ENCODE measurements at places on chromosomes 4 and X.

DNA sequence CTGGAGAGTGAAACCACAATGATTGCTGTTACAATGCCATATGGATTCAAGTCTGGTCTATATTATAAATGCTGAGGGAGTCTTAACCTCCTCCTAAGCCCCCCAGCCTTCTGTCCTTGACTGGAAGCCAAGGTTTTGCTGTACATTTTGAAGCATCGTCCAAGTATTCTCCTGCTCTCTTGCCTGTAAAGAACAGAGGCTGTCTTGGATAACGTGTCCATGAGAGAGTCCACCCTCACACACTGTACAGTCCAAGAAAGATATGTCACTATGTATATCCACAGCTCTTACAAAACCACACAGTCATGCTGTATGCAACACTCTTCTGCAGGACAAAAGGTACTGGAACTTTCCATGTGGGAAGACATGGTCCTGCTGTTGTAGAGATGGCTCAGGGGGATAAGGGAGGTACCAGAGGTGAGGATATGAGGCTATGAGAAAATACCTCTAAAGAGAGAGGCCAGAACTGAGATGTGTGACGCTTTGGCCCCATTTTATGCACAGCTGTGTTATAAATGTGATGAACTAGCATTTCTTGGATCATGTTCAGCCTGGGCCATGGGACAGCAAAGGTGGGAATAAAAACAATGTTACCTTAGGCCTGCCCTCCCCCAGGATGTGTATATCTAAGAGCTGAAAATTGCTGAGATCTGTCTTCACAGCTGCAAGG is 678.6 kb downstream of the IQCM start:
- no peak for DNase-seq

- DNase-seq = no peak
Measured at GRCh38 chr4:155592938-155593297, 73.7 kb upstream of the GUCY1A1 start.

GRCh38 chr4:101145021-101145420 is 202.3 kb downstream of the PPP3CA start:
- DNase-seq = no peak

GRCh38 chrX:102847362-102847761 is 89.7 kb upstream of the RAB40AL start:
- no peak for DNase-seq

GRCh38 chr4:145823743-145824142 is 114.9 kb downstream of the ZNF827 start:
- DNase-seq = no peak

- DNase-seq = no peak
Measured at GRCh38 chr4:63906660-63907183, 502.5 kb downstream of the TECRL start.

GRCh38 chr4:15385928-15386327 is 41.9 kb upstream of the C1QTNF7 start:
- no peak for DNase-seq

GRCh38 chrX:48996969-48997368 is 5.1 kb downstream of the GRIPAP1 start:
- DNase-seq = no peak
